ENCODE measurements at places on chromosomes 12 and 14. TPM values are rescaled to one million over a fixed set of nuclear protein-coding genes. Genes with fewer than 3 reads are reported as not detected.

PRKCH gene
- total RNA-seq, result 5.2 TPM

AKAP6 gene
- 1.1 TPM for total RNA-seq

NFE2 gene
- total RNA-seq, result 1.5 TPM

DNA sequence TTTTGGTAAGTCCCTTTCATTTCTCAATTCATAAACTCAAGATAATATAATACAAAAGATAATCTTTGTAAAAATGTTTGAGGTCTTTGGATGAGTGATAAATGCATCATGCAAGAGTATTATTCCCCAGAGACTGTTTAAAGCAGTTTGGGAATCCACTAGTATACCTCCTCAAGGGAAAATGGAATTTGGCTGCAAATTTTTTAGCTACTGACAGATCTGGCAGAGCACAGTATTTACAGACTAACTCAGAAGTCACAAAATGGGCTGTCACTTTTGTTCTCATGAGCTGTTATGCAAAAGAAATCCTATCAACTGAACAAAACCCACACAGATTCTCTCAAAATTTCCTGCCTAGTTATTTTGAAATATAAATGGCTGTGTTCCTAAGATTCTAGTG, 9.9 kb downstream of the SPIC start:
- DNase-seq, result no peak

POLE gene
- total RNA-seq, result 131 TPM

Data from H9 (cell line).